NCI-H1694 treated with DMSO at 0.1 percent for 48 hours (cell line): ENCODE measurements at places on chromosomes 3 and 15.

DNA sequence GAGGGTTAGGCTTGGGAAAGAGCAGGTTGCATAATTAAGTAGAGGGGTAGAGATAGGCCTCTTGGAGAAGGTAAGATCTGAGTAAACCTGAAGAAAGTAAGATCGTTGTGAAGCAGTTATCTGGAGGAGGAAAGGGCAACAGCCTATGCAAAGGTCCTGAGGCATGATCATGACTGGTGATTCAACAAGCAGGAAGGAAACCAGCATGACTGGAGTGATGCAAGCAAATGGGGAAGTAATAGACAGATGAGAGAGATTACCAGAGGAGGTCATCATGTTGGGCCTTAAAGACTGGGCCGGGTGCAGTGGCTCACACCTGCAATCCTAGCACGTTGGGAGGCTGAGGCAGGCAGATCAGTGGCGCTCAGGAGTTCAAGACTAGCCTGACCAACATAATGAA is 360.2 kb downstream of the EPHB1 start:
- DNase-seq = no peak

DNA sequence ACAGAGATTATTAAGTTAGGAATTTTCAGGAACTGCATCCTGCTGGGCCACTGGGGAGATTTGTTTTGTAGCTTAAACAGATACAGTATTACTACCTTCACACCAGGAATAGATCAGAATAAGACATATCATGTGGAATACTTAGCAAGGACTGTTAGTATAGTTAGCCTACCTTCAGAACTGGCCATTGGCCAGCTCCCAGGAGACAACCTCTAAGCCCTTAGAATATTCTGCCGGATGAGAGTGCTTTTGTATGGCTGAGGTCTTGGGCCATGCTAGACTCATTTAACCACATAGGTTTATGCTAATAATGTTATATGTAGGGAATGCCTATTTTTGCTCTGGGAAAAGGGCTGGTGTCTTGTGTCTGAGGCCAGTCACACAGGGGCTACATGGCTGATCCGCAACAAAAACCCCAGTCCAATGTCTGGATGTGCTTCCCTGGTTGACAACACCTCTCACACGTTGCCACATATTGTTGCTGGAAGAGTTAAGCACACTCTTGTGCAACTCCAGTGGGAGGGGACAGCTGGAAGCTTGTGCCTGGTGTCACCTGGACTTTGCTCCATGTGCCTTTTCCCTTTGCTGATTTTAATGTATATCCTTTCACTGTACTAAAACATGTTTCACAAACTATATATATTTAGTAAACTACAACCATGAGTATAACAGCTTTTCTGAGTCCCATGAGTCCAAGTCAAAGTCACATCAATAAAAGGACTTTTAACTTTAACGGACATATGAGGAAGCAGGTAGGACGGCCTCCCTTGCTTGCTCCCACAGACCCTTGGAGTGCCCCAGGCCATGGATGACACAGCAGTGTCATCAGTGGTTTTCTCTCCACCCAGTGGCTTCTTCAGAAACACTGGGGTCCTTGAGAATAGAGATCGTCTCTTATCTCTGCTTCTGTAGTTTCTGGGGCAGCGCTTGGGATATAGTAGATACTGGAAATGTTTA is 118.0 kb upstream of the C3orf80 start:
- no peak for DNase-seq

DNA sequence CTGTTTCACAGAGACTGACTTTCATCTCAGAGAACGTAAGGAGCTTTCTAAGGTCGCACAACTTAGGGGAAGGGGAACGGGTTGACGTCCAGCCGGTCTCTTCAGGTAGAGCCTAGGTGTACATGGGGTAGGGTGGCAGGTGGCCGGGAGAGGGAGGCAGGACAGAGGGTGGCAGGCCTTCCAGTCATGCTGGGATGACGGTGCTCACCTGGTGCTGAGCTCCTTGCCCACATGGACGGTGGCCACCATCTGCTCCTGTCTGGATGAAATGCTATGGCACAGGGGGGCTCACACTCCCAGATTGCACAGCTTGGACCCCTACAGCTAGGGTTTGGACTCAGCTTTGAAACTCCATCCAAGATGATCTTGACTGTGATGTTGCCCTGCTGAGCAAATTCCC is 144.5 kb downstream of the ATP10A start:
- DNase-seq = no peak

DNA sequence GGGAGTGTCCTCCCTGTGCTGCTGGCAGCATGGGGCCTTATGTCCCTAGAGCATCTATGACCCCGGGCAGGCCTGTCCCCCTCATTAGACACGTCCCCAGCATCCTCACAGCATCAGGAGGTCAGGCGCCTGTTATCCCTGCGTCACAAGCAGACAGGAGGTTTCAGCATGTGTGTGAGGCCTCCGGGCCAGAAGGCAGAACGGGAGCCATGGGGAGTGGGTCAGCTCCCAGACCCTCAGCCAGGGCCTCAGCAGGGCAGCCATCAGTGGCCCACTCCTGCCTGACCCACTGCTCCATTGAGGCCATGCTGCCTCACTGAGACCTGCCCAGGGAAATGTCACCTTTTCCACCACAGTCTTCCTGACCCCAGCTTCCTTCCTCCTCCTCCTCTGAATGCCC is 71.6 kb downstream of the DNAJB8 start:
- DNase-seq = no peak

GRCh38 chr3:50442945-50443579 is 60.4 kb downstream of the CACNA2D2 start:
- DNase-seq = peak; percentile 68

- DNase-seq = no peak
Measured at GRCh38 chr3:48588230-48588629, 6.9 kb downstream of the COL7A1 start.

- peak; percentile 1 for DNase-seq
Measured at GRCh38 chr15:94174399-94174802, 57.0 kb upstream of the MCTP2 start.

DNA sequence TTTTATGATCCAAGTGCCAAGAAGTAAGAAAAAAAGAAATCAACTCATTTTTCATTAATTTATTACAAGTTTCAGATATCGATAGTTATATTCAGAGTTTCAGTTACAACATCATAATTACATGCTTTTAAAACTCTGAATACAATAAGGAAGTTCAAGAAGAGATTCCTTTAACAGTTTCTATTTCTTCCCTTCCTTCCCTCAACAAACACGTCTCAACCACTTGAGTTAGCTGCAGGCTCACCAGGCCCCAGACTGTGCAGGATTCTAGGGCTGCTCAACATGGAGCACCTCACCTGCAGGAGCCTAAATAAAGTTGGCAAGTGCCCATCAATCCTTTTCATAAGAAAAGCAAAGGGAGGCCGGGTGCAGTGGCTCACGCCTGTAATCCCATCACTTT is 79.2 kb upstream of the FNDC3B start:
- no peak for DNase-seq

- DNase-seq = no peak
Measured at GRCh38 chr3:72891053-72891855, 3.4 kb downstream of the GXYLT2 start.

- DNase-seq = no peak
Measured at GRCh38 chr3:126618021-126618420, 36.9 kb downstream of the TXNRD3 start.

GRCh38 chr3:185207931-185208746 is 45.7 kb downstream of the EHHADH start:
- no peak for DNase-seq

GRCh38 chr3:42734263-42734860 is 31.8 kb upstream of the HHATL start:
- no peak for DNase-seq
